ENCODE measurements at places on chromosomes 1 and 21. TPM values are rescaled to one million over a fixed set of nuclear protein-coding genes. Genes with fewer than 3 reads are reported as not detected.

The ZNF593OS gene
- total RNA-seq: not detected

The CYP4X1 gene
- not detected for total RNA-seq

The SLC22A15 gene
- 0.60 TPM for total RNA-seq

The GJB3 gene
- not detected for total RNA-seq

The NFASC gene
- not detected for total RNA-seq

The KCNA10 gene
- total RNA-seq: not detected

The TCHH gene
- total RNA-seq: not detected

The RNU1-4 gene
- total RNA-seq: 1,730 TPM

The CLEC20A gene
- total RNA-seq: not detected

The C21orf58 gene
- 65.4 TPM for total RNA-seq
